Aorta (tissue), 5 donors: ENCODE measurements at places on chromosomes 5 and 9. TPM values are rescaled to one million over a fixed set of nuclear protein-coding genes. Genes with fewer than 3 reads are reported as not detected.

GRCh38 chr9:4114569-4115505 is 185.0 kb downstream of the GLIS3 start:
- no peaks in the 10 kb centered on the region for H3K36me3 ChIP-seq
- H3K4me3 ChIP-seq: no peak overlapping the region

ADAMTSL2 gene
- total RNA-seq: 20.9 TPM

DNA sequence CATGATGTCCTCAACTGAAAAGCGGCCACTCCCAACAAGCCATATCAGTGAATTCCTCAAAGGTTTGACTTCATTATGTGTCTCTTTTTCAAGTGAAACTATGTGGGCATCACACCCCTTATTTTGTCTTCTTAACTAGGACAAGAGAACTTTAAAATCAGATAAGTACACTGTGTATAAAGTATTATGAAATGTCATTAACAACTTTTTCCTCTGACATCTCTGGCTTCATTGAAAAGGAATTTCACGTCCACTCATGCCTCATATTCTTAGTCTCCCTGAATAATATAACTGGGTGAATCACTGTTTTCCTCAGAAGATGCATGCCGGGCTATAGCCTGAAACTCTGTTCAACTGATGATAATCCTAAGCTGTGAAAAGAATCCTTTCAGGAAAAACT is 415.8 kb downstream of the ACTL7B start:
- H3K4me1 ChIP-seq: no peaks in the 10 kb centered on the region
- no peak overlapping the region for H3K27ac ChIP-seq
- no peak overlapping the region for H3K4me3 ChIP-seq
- DNase-seq: no peak
- no peaks in the 10 kb centered on the region for H3K36me3 ChIP-seq
- H3K27me3 ChIP-seq: no peaks in the 10 kb centered on the region

DNA sequence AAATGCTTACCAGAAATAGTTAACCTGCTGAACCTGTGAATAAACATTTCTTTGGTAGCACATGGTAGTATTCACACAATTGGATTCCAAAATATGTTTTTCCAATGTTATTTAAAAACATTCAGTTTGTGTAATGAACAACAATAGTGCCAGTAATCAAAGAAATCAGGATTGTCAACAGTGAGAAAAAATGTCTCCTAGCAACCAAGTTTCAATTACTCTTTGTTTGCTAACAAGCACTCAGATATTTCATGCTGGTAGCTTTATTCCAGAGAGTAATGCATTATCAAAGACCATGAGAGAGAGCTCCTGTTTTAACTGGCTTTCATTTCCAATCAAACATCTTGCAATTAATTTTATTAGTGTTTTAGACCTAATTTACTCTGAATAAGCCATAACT is 768.1 kb upstream of the GRAMD2B start:
- no peak overlapping the region for H3K27ac ChIP-seq
- no peaks in the 10 kb centered on the region for H3K36me3 ChIP-seq
- H3K4me3 ChIP-seq: no peak overlapping the region
- no peaks in the 10 kb centered on the region for H3K4me1 ChIP-seq
- DNase-seq: no peak

DNA sequence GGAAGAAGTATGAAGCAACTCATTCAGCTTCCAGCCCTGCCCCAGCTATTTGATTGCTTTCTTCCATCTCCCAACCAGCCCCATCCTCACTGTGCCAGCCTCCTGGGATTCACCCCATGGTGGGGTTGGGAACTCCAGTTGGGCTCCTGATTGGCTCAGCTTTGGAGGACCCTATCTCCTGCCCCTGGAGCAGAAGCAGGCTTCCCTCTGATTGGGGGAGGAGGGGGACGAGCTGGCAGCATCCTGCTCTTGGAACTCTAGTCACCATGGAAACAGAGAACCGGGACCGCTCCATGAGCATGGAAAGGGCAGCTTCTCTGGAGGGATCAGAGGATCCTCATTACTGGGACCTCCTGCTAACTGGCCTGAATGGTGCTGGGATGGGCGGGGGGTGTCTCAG is 2.6 kb downstream of the SLC6A7 start:
- no peak for DNase-seq
- no peaks in the 10 kb centered on the region for H3K4me1 ChIP-seq
- no peak overlapping the region for H3K27ac ChIP-seq
- H3K36me3 ChIP-seq: no peaks in the 10 kb centered on the region

GRCh38 chr9:129252937-129253802 is 75.1 kb upstream of the IER5L start:
- peak; percentile 88 for DNase-seq
- H3K36me3 ChIP-seq: no peaks in the 10 kb centered on the region
- H3K27ac ChIP-seq: peak overlapping the region; percentile 81
- H3K4me3 ChIP-seq: no peak overlapping the region
- H3K27me3 ChIP-seq: no peaks in the 10 kb centered on the region

GADD45G gene
- 4.5 TPM for total RNA-seq

- H3K36me3 ChIP-seq: no peaks in the 10 kb centered on the region
- H3K27ac ChIP-seq: no peak overlapping the region
These were observed 70.4 kb upstream of the ANKRD55 start for GRCh38 chr5:56303511-56303910.

- no peak overlapping the region for H3K4me3 ChIP-seq
- H3K27me3 ChIP-seq: no peaks in the 10 kb centered on the region
- no peaks in the 10 kb centered on the region for H3K36me3 ChIP-seq
- H3K27ac ChIP-seq: no peak overlapping the region
These were observed 133.4 kb downstream of the SUSD1 start for GRCh38 chr9:112041536-112042243.

- H3K4me3 ChIP-seq: no peak overlapping the region
- no peaks in the 10 kb centered on the region for H3K36me3 ChIP-seq
- H3K27ac ChIP-seq: peak overlapping the region; percentile 19
- H3K4me1 ChIP-seq: peaks cover 10% of the 10 kb centered on the region
- no peak for DNase-seq
These were observed 64.8 kb downstream of the CARTPT start for GRCh38 chr5:71783891-71784290.

DNA sequence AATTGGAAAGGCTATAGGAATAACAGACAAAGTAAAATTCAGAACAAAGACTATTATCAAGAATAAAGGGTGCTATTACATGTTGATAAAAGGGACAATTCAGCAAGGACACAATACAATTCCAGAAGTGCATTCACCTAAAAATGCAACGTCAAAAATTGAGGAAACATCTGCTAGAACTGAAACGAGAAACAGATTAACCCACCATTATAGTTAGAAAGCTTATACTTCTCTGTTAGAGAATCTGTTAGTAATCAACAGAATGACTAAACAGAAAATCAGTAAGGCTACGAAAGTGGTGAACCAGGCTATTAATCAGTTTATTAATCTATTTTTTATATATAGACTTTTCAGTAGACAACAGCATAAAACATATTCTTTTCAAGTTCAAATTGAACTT is 14.8 kb downstream of the FCN1 start:
- no peak overlapping the region for H3K4me3 ChIP-seq
- no peaks in the 10 kb centered on the region for H3K4me1 ChIP-seq
- H3K36me3 ChIP-seq: no peaks in the 10 kb centered on the region
- H3K27ac ChIP-seq: no peak overlapping the region
- no peaks in the 10 kb centered on the region for H3K27me3 ChIP-seq

MPDZ gene
- 113 TPM for total RNA-seq

GRCh38 chr5:179793468-179794139 is at the start of gene LTC4S:
Gene LTC4S, plus strand, starts transcription at chr5:179793986. Its CDS starts 95 bp downstream, at chr5:179794081.
- H3K27ac ChIP-seq: no peak within 1 kb of the TSS
- H3K4me1 ChIP-seq: no peaks in the 10 kb centered on the region
- no peaks in the 10 kb centered on the region for H3K27me3 ChIP-seq

GRCh38 chr5:175652741-175653663 is 4.9 kb upstream of the HRH2 start:
- no peak overlapping the region for H3K27ac ChIP-seq
- no peak overlapping the region for H3K4me3 ChIP-seq
- no peaks in the 10 kb centered on the region for H3K36me3 ChIP-seq
- DNase-seq: no peak

DNA sequence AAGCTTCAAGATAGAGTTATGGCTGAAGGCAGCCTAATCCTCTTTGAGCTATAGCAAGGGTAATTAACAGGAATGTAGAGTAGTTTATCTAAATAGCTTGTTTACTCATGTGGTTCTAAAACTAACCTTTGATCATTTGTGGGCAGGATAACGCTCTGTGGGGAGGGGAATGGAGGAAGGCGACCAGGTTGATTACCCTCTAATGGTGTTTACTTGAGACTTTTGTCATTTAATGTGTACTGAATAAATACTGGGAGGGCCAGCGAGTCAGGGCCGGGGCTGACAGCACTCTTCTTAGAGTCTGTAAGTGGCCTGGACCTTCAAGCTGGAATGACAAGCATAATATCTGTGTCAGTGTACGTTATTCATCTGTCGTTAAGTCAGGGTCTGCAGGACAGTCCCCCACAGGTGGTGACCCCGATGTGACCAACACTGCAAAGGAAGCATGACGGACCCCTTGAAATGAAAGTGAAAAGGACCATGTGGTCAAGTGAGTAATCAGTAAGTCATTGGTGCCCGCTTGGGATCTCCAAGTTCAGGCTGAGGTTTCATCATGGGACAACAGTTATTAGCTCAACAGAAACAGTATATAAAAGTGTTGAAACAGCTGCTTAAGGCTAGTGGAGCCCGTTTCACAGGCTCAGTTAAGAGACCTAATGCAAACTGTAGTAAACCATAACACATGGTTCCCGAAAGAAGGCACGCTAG is 162.6 kb downstream of the CPLANE1 start:
- no peak overlapping the region for H3K4me3 ChIP-seq
- no peaks in the 10 kb centered on the region for H3K27me3 ChIP-seq
- H3K4me1 ChIP-seq: no peaks in the 10 kb centered on the region
- H3K27ac ChIP-seq: no peak overlapping the region

NR4A3 gene
- 60.3 TPM for total RNA-seq

EGR1 gene
- total RNA-seq: 158 TPM

GRCh38 chr5:168110870-168111832 is 180.3 kb upstream of the WWC1 start:
- DNase-seq: no peak
- no peaks in the 10 kb centered on the region for H3K36me3 ChIP-seq
- no peaks in the 10 kb centered on the region for H3K27me3 ChIP-seq
- H3K4me1 ChIP-seq: no peaks in the 10 kb centered on the region
- no peak overlapping the region for H3K27ac ChIP-seq
